ENCODE measurements at places on chromosomes 2 and 18.

GRCh38 chr18:80006724-80007123, 18.4 kb upstream of the TXNL4A start:
- no peak for DNase-seq

- DNase-seq = no peak
Measured at GRCh38 chr18:25262920-25263319, 89.0 kb downstream of the ZNF521 start.

GRCh38 chr2:25561136-25561850, 112.1 kb downstream of the DTNB start:
- no peak for DNase-seq

- DNase-seq = no peak
Measured at GRCh38 chr18:52325997-52326396, 14.0 kb upstream of the DCC start.

DNA sequence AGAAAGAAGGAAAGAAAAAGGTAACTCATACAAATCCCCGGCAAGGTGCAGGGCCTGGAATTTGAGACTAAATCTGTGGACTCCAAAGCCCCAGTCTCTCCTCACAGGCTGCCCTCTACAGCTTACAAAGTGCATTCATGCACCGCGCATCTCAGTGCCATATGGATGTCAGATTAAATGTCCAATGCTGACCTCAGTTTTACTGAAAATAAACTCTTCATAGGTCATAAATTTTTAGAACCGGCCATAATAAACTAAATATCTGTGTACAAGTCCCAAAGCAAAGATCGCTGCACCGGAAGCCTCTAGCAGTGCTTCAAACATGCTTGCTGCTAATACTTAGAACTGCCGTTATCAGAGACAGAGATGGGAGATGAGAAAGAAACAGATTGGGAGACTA, 17.7 kb downstream of the ST6GAL2 start:
- no peak for DNase-seq

- DNase-seq = no peak
Measured at GRCh38 chr18:35236571-35237363, 4.1 kb upstream of the ZNF397 start.

DNA sequence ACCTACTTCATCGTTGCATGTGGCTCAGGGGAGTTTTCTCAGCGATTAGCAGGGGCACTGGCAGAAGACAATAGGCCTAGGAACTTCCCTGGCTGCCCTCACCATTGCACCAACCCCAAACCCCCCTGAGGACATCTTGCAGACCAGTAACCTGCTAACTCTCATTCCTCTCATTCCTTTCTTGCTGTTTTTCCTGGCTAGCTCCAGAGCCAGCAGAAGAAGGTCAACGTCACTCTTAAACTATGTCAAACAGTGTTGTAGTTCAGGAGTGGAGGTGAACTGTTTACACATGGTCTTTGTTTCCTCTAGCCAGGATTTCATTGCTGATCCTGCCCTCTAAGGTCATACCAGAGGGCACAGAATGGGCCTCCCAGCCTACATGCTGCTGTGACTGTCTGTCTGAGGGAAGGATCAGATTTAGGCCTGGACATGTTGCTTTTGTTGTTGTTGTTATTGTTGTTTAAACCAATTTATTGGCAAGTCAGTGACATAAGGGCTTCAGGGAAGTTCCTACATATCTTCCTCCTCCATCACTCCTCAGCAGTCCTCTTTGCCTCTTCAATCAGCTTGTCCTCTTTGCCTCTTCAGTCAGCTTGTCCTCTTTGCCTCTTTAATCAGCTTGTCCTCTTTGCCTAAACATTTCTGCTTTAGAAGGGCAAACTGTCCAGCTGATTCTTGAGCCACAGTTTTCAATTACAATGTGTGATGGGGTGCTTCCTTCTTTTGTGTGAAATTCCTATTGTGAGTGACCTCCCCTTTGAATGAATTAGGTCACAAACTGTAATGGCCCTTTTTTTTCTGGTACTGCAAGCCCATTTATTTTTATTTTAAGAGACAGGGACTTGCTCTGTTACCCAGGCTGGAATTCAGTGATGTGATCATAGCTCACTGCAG, 471.9 kb upstream of the TNP1 start:
- peak; percentile 88 for DNase-seq

- no peak for DNase-seq
Measured at GRCh38 chr2:169172151-169172735, 102.9 kb downstream of the DHRS9 start.

DNA sequence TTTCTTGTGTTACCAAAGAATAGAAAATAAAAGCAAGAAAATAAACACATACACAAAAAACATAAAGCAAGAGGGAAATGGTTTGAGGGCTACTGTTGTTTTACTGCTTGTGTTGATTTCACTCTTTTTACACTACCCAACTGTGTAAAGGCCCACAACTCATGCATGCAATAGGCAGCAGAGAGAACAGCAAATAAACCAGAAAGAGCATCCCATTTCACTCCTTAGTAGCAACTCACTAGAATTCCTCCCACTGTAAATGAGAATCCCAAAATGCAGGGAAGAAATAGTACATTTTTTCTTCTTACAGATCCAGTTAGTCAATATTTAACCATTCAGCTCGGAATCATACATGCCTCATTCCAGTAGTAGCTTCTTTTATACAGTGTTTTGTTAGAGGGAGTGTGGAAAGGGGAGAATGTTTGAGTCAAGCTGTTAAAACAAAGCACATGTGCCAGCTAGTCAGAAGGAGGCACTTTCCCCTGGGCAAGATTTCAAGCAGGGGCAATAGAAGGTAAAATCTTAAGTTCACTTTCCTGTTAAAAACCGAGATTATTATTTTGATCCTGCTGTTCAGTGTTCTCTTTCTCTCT, 147.2 kb upstream of the FAM98A start:
- DNase-seq = no peak

GRCh38 chr2:11371092-11371937, 26.9 kb upstream of the ROCK2 start:
- no peak for DNase-seq

GRCh38 chr2:55097082-55097460, 46.8 kb upstream of the RTN4 start:
- DNase-seq = no peak

GRCh38 chr2:241036964-241037421, 38.6 kb downstream of the SNED1 start:
- DNase-seq = no peak

- no peak for DNase-seq
Measured at GRCh38 chr2:16473575-16473974, 192.1 kb downstream of the CYRIA start.

- DNase-seq = no peak
Measured at GRCh38 chr2:155815851-155816250, 516.7 kb downstream of the NR4A2 start.

- DNase-seq = peak; percentile 93
Measured at GRCh38 chr2:101766871-101767739, 69.6 kb downstream of the MAP4K4 start.

DNA sequence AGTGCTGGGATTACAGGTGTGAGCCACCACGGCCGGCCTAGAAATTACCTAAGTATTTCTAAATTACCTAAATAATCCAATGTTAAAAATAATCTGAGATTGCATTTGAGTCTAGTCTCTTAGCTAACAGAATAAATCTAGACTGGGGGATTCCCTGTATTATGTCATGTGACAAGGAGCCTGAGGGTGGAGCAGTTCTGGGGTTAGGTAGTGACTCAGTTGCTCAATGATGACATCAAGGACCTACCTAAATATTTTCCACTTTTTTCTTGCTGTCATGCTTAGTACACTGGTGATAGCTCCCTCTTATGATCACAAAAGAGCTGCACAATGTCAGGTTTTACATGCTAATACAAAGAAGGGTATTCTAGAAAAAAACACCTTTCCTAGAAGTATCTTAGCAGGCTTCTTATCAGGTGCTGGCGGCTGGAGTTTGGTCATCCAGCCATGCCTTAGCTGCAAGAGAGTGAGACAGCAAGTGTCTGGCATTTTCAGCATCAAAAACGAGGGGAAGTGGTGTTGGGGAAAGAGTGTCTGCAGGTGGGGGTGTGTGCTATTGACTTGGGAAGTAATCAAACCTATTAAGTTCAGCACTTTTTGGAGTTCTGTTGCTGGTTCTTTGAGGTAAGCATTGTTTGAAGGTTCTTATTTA, 17.5 kb upstream of the CEP192 start:
- no peak for DNase-seq

Data from Caki2 (cell line).